ENCODE measurements at places on chromosomes 5 and 9.

GRCh38 chr9:1490341-1491232, 440.4 kb downstream of the DMRT2 start:
- DNase-seq: no peak

GRCh38 chr5:172151661-172152210, 36.3 kb downstream of the STK10 start:
- DNase-seq: no peak

- no peak for DNase-seq
These were observed 3.2 kb downstream of the SLC36A1 start for GRCh38 chr5:151450605-151451004.

DNA sequence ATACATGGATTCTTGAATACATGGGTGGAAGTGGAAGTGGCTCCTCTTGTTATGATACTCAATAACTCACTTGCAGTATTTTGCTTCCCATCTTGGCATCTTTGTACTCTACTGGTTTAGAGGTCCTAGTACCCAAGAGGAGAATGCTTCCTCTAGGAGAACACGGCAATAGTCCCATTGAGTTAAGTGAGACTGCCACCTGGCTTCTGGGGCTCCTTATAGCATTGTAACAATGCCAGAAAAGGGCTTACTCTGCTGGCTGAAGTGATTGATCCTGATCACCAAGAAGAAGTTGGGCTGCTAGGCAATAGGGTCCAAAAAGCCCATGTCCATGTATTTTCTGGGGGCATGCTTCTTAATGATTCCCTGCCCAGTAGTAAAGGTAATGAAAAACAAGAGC, 627.6 kb upstream of the SGCD start:
- DNase-seq: no peak

DNA sequence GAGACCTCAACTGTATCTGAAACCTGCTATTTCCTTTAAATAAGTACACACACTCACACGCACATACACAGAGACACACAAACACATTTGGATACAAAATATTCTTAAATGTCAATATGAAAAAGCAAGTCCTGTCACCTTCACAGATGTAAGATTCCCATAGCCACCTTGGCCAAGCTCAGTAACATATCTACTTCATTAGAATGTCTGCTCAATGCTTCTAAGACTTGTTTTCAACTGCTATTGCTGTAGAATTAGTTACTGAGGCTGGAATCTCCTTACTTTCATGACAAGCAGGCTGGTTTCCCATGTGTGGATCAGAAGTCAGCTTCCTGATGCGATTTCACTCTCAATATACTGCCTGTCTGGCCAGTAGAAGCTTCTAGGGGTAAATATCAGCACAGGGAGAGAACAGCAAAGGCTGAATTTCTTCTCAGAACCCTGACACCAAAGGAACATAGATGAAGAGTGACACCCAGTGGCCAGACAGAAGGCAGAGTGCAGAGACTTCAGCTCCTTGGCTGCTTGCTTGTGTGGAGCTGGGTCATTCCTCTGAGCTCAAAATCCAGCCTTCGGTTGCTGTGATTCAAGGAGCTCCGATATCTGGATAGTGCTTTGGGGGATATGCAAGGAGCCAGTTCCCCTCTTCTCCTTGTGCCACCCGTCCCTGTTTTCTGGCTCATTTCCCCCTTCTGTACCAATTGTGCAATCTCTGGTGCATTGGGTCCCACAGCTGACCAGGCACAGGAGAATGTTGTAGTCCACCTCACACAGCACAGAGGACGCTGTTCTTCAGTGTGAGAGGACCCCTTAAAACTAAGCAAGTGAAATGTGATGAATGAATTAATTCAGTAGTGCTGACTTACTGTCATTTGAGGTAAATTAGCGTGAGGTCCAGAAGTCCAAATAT, 26.6 kb upstream of the ABLIM3 start:
- peak; percentile 78 for DNase-seq

DNA sequence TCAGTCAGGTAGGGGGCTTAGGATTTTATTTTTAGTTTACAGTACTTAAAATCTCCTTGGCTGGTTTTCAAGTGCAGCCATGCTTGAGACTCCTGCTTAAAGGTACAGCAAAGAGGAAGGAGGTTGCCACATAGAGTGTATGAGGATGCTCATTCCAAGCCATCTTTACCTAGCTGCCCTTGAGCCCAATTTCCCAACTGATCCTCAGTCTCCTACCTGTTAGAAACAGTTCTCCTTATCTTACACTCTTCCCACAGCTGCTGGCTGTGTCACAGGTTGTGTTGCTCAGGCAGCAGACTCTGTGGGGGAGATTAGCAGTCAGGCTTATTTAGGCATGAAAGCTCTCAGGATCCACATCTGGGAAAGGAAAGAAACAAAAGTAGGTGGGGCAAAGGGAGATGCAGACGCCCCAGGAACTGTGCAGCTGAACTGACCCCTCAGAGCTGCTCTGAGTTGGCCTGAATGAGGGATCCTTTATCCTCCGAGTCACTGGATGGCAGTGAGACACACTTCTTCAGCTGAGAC, 95.1 kb downstream of the NMUR2 start:
- no peak for DNase-seq

DNA sequence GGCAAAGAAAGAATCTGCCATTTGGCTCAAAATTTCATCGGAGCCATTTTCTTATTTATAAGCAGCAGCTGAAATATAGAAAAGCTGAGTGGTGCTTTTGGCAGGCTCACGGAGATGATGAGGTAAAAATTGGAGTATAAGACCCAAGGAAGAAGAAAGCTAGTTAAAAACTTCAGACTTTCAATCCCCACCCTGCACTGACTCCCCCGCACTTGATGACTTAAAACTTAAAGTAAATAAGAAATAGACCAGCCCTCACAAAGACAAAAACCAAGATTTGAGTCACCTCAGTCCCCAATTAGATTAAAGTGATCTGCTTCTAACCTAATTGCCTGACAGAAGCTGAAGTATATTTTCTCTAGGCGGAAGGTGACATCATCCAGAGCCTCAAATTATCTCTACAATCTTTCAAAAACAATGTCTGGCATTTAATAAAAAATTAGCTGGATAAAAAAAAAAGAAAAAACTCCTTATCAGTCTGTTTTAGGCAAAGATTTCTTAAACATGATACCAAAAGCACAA, 124.0 kb upstream of the PJA2 start:
- DNase-seq: no peak

DNA sequence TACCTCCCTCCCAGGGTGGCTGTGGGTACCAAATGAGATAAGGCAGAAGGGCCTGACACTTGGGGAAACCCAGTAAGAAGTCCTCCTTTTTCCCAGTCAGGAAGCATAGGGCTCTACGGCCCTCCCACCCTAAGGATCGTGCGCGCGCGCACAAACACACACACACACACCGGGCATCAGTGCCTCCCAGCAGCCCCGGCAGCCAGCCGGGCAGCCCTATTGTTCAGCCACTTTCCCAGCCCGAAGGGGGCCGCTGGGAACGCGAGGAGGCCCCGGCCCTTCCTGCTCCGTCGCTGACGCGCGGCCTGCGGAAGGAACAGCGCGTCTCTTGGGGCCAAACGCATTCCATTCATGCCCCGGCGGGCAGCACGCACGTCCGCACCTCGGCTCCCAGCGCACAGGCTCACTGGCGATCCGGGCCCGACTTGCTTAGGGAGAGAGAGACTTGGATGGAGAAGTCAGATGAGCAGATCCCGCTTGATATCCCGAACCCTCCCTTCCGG, 22.6 kb downstream of the DUSP1 start:
- DNase-seq: no peak

DNA sequence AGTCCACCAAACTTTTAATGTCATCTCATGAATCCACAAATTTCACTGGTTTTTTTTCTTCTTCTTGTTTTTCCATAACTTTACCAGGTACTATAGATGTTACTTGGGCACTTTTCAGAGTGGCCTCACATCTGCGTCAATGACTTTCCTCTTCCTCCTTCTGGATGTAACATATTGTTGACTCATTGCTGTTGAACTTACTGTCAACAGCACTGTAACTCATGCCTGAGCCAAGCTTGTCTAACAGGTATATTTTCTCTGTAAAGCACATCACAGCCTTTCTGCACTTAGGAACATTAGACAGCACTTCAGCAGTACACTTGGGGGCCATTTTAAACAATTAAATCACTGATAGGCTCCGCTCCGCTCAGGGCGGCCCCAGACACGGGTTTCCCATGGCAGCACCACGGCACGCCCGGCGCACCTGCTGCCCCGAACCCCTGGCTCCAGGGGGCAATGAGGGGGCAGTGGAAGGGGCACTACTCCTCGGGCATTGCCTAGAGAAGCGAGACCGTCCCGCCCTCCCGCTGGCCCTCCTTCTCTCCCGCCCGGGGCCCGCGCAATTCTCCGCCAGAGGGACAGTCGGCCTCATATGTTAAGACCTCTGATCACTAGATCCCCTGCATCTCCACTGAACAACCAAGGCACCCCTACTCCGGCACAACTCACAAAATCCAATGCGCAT, 41.9 kb upstream of the SPATA31C2 start:
- no peak for DNase-seq

DNA sequence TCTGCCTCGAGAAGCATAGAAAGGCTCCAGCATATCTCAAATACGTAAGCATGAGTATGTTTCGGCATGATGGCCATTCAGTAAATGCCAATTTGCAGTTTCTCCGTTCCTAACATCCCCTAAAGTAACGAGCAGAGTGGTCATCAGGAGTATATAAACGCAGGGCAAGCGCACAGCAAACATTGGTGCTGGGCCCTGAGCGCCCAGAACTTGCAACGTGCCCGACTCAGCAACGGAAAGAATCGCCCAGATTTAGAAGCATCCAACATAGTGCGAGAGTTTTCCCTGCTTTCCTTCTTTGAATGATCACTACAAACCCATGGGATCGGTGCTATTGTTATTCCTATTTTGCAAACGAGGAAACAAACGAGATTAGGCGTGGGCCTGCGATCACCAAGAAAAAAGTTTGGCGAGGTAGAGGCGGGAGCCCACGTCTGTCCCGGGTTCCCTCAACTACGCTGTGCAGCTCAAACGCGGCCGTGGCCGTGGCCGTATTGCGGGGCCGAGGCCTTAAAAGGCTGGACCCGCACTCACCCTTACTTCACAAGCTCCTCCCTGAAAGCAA, 505 bp downstream of the RPS14 start:
- DNase-seq: no peak

DNA sequence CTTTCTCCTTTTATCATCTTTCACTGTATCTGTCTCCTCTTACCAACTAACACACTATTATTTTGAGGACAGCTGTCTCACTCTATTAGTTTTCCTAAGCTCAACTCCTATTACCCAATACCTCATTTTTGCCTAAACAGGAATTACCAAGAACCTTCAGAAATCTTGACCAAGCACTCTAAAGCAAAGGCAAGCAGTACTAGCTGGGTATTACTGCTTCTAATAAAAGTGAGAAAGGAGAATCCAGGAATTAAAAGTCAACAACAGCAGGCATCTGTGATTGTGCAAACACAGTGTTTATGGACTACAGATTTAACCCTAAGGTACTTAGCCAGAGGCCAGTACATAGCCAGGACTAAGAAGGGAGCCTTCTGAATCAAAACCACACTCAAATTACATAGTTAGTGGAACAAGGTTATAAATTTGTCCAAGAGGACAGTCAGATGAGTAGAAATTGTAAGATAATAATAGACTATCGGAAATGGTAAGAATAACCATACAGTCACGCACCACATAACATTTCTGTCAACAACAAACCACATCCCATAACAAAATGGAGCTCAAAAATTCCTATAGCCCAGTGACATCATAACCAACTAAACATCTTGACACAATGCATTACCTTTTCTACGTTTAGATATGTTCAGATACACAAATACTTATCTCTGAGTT, 8.3 kb downstream of the RFX3 start:
- DNase-seq: no peak

DNA sequence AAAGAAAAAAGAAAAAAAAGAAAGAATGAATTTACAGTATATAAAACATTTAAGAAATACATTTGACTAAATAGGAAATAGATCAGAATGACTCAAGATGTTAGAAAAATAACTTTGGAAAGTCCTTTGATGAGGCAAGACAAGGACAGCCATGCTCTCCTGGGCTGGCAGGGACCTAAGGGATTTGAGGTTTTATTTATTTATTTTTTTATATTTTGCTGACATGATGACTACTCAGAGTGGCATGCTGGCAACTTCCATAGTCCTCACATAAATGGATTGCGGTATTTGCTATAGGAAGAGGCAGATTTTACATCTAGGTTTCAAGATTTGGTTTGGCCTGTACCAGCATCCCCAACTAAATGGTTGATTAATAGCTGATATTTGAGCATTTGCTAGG, 17.7 kb downstream of the SLC28A3 start:
- DNase-seq: no peak

DNA sequence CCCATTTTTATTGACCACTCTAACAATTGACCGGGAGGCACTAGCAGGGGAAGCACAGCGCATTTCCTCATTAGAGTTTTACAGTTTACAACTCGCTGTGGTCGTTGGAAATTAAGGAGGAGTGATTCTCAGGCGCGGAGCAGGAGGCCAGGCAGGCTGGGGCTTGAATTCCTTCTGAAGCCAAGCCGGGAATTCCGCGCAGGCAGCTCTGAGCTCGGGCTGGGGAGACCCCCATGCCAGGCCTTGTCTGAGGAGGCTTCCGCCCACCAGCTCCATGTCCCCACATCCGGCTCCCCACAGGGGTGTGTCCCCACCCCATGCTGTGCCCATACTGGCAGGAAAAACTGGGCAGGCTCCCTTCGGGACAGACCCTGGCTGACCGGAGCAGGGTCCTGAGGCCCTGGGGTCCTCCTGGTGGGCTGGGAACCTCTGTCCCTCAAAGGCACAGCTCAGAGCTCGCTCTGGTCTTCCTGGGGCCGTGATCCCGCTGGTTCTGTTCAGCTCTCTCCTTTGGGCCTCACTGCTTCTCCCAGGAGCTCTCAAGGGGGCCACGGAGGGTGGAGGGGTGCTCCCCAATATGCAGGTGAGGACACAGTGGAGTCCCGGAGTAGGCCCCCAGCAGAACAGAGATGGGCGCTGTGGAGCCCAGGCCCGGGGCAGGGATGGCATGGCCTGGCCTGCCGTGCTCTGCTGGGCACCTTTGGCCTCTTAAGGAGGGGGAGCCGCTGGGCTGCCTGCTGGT, 1.3 kb upstream of the NRARP start:
- DNase-seq: no peak

DNA sequence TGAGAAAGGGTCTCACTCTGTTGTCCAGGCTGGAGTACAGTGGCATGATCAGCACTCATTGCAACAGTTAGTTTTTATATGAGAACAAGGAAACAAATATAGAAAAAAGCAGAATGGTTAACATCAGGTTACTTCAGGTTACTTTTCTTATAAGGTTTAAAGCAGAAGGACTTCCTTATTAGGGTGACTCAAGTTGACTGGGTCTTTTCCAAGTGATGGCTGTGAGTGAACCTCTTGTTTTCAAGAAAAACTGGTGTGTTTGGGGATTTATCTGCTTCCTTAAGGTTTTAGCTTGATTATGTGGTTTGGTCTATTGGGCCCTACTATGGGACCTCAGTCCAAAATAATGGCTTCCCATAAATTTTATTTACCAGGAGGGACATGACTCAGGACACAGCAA, 99.2 kb downstream of the ARRDC3 start:
- no peak for DNase-seq
